Activated T-helper 1 cell treated with anti-CD3 and anti-CD28 coated beads, Interleukin-2, amount 50 U/mL, for 16 hours (primary cell): ENCODE measurements at places on chromosomes 7 and 10.

- no peak for DNase-seq
These were observed 1.4 kb downstream of the BNIP3 start for GRCh38 chr10:131980321-131980720.

DNA sequence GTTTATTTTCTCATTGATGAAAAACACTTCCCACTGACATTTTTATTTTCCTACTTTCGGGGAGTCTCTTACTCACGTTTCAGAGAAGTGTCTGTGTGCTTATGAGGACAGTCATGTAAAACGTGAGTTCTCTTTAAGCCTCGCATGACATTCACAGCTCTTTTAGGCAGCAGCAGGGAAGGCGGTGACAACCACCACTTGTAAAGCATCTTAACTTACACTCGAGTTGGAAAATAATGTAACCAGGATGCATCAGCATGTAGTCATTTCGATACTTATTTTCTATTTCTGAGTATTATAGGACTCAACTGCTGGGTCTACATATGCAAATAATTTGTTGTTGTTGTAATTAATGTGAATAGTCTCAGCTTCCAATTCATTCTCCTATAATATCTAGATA, 153.6 kb downstream of the SEMA3D start:
- no peak for DNase-seq

GRCh38 chr10:117537436-117537903, 5.1 kb upstream of the EMX2 start:
- no peak for DNase-seq

DNA sequence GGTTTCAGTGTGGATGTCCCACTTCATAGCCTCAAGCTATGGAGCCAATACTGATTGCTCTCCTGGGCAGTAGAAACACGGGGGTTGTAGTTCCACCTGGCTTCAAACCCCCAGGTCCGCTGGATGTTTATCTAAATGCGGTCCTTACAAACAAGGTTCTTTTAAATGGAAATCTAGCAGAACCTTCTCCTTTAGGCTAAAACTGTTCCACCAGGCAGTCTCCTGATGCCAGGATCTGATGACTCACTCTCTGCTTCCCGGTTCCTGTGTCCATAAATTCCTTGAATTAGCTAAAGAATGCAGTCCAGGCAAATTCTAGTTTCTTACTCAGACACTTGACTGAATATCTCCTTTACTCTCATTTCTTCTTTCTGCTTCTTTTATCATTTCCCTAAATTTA, 108.4 kb upstream of the FAM3C start:
- no peak for DNase-seq

- no peak for DNase-seq
These were observed 358.3 kb downstream of the AUTS2 start for GRCh38 chr7:69956541-69956940.

GRCh38 chr7:140327261-140327661, 71.1 kb downstream of the SLC37A3 start:
- DNase-seq: no peak

DNA sequence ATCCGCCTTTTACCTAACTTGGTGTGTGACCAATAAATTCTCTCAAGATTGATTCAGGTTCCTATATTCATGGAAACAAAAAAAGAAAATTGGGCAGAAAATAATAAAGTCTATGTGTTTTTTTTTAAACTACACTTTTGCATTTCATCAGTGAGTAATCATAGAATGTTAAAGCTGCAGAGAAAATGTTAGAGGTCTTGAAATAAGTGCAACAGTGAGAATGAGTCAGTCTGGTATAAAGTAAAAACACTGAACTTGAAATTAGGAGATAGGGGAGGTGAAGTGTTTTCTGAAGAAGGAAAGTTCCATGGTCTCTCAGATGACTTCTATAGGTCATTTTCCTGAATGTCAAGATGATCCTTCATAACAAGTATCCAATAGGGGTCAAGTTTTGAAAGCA, 202.6 kb upstream of the NRP1 start:
- DNase-seq: no peak

GRCh38 chr10:89076120-89076519, 85.5 kb downstream of the FAS start:
- DNase-seq: no peak

DNA sequence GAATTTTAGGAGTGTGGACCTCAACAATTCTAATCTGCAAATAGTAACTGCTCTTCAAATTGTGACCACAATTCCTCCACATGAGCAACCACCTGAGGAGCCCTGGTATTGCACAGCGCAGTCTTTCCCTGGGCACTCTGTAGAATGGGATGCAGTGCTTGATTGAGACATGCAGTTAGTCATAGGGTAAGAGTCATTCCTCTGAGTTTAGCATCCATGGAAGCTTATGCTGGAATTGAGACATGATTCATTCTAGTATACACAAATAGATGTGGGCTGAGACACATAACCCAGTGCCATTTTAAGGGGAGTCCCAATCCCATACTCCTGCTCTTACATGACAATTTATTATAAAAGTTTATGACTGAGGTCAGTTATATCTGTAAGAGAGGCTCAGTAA, 582.3 kb upstream of the CNTNAP2 start:
- DNase-seq: no peak

GRCh38 chr7:48141521-48141920, 29.7 kb upstream of the ABCA13 start:
- no peak for DNase-seq

GRCh38 chr7:45716380-45717203, 142.4 kb downstream of the ADCY1 start:
- DNase-seq: no peak

- DNase-seq: no peak
These were observed 106.4 kb downstream of the COL13A1 start for GRCh38 chr10:69908124-69908523.
